Pulmonary artery endothelial cell (primary cell): ENCODE measurements at places on chromosomes 2 and 18. TPM values are rescaled to one million over a fixed set of nuclear protein-coding genes. Genes with fewer than 3 reads are reported as not detected.

ZFP36L2 gene
- total RNA-seq, result 5.0 and 5.7 TPM in 2 replicates

FAM124B gene
- total RNA-seq, result 82.4 and 110 TPM in 2 replicates

CLEC4F gene
- not detected in 2 replicates for total RNA-seq

CDK15 gene
- total RNA-seq, result not detected in 2 replicates

PSMA8 gene
- total RNA-seq, result not detected in 2 replicates

CFAP221 gene
- 1.1 TPM in 1 of 2 replicates, not detected in the other for total RNA-seq

YIPF4 gene
- total RNA-seq, result 11.1 and 21.9 TPM in 2 replicates

TEX44 gene
- not detected in 2 replicates for total RNA-seq

TEKT4 gene
- not detected in 2 replicates for total RNA-seq

ZSCAN30 gene
- 11.3 and 11.9 TPM in 2 replicates for total RNA-seq

MOCOS gene
- 0.79 and 1.3 TPM in 2 replicates for total RNA-seq

DIS3L2 gene
- 17.1 and 18.8 TPM in 2 replicates for total RNA-seq

ACKR3 gene
- 43.8 and 57.0 TPM in 2 replicates for total RNA-seq

AAMP gene
- 162 and 199 TPM in 2 replicates for total RNA-seq

NAT8 gene
- total RNA-seq, result not detected in 2 replicates

ADRA2B gene
- total RNA-seq, result not detected in 2 replicates

MEP1B gene
- total RNA-seq, result not detected in 2 replicates

SEMA4C gene
- total RNA-seq, result 17.2 and 19.4 TPM in 2 replicates

CHRNG gene
- not detected in 2 replicates for total RNA-seq

EMILIN2 gene
- total RNA-seq, result 8.2 and 11.8 TPM in 2 replicates

ANO7 gene
- total RNA-seq, result 0.25 and 0.59 TPM in 2 replicates

DLGAP1 gene
- 0.04 and 3.7 TPM in 2 replicates for total RNA-seq

TRIM54 gene
- not detected in 2 replicates for total RNA-seq

ZNF804A gene
- not detected in 2 replicates for total RNA-seq

NT5C1B gene
- total RNA-seq, result not detected in 2 replicates

SLC5A7 gene
- not detected in 2 replicates for total RNA-seq

RAB31 gene
- 30.8 and 32.7 TPM in 2 replicates for total RNA-seq

DSG4 gene
- not detected in 2 replicates for total RNA-seq

MYCN gene
- 0.46 and 3.1 TPM in 2 replicates for total RNA-seq

CASP10 gene
- total RNA-seq, result 24.2 and 50.4 TPM in 2 replicates

CNRIP1 gene
- 40.0 and 48.6 TPM in 2 replicates for total RNA-seq

ELOA2 gene
- not detected in 2 replicates for total RNA-seq

MC4R gene
- not detected in 2 replicates for total RNA-seq

MPP4 gene
- total RNA-seq, result 9.0 TPM in 2 replicates

UPP2 gene
- not detected in 2 replicates for total RNA-seq

SOWAHC gene
- 2.6 and 6.4 TPM in 2 replicates for total RNA-seq

PCARE gene
- total RNA-seq, result not detected in 2 replicates

SERPINB10 gene
- not detected in 2 replicates for total RNA-seq

PROC gene
- not detected in 2 replicates for total RNA-seq

UGT1A8 gene
- total RNA-seq, result not detected in 2 replicates

SCTR gene
- not detected in 2 replicates for total RNA-seq

GBX2 gene
- 3.9 and 6.4 TPM in 2 replicates for total RNA-seq

DPYSL5 gene
- total RNA-seq, result not detected in 2 replicates

MRPS5 gene
- total RNA-seq, result 67.9 and 75.9 TPM in 2 replicates

NIFK gene
- total RNA-seq, result 50.4 and 54.0 TPM in 2 replicates

CFLAR gene
- total RNA-seq, result 228 and 323 TPM in 2 replicates

MAP3K19 gene
- not detected in 2 replicates for total RNA-seq

IER3IP1 gene
- 40.7 and 67.9 TPM in 2 replicates for total RNA-seq

RBM43 gene
- total RNA-seq, result 4.2 and 4.3 TPM in 2 replicates

MTCL1 gene
- total RNA-seq, result 17.5 and 28.5 TPM in 2 replicates

TLX2 gene
- not detected in 2 replicates for total RNA-seq

ERICH2 gene
- total RNA-seq, result not detected in 2 replicates

ANKRD30B gene
- total RNA-seq, result not detected in 2 replicates

RUFY4 gene
- total RNA-seq, result not detected in 2 replicates

CXCR1 gene
- total RNA-seq, result not detected in 2 replicates

AQP12B gene
- not detected in 2 replicates for total RNA-seq

SLC25A12 gene
- total RNA-seq, result 17.9 and 18.3 TPM in 2 replicates

GYPC gene
- total RNA-seq, result 0.26 and 0.74 TPM in 2 replicates

INPP5D gene
- total RNA-seq, result 19.8 and 27.2 TPM in 2 replicates
